ENCODE measurements at places on chromosomes 16 and 17. TPM values are rescaled to one million over a fixed set of nuclear protein-coding genes. Genes with fewer than 3 reads are reported as not detected.

DNA sequence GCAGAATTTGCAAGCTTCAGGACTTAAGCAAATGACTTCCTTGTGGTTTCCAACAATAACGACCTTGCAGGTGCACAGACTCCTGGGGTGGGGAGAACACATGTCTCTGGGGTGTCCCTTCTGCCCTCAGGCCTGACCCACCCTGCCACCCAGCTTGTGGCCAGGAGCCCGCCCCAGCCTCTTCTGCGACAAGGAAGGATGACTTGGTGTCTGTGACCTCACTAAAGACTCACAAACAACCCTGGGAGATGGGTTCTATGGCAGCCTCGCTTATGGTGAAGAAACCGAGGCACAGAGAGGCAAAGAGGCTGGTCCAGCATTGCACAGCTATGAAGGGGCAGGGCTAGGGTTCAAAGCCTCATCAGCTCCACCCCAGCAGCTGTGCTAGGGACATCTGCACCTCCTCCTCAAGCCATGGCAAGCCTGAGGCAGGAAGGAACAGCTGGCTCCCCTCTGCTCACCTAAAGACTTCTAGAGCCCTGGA, 2.6 kb downstream of the ATP2A3 start:
- DNase-seq, result no peak

- no peak for DNase-seq
These were observed 172.9 kb downstream of the STX8 start for GRCh38 chr17:9402590-9403199.

The MT1M gene
- 23.2 TPM for total RNA-seq

The CX3CL1 gene
- total RNA-seq, result 11.4 TPM

The AOC2 gene
- total RNA-seq, result 1.3 TPM

Measured in ovary (tissue), 10 donors.